H9 (cell line): ENCODE measurements at places on chromosomes 2 and 18. TPM values are rescaled to one million over a fixed set of nuclear protein-coding genes. Genes with fewer than 3 reads are reported as not detected.

- DNase-seq = no peak
- no peaks in the 10 kb centered on the region for H3K27me3 ChIP-seq
- H3K27ac ChIP-seq = no peak overlapping the region
- no peak overlapping the region for H3K4me3 ChIP-seq
- H3K36me3 ChIP-seq = peaks cover 24% of the 10 kb centered on the region
Observed at GRCh38 chr2:150575861-150576260, 88.4 kb upstream of the RND3 start.

DNA sequence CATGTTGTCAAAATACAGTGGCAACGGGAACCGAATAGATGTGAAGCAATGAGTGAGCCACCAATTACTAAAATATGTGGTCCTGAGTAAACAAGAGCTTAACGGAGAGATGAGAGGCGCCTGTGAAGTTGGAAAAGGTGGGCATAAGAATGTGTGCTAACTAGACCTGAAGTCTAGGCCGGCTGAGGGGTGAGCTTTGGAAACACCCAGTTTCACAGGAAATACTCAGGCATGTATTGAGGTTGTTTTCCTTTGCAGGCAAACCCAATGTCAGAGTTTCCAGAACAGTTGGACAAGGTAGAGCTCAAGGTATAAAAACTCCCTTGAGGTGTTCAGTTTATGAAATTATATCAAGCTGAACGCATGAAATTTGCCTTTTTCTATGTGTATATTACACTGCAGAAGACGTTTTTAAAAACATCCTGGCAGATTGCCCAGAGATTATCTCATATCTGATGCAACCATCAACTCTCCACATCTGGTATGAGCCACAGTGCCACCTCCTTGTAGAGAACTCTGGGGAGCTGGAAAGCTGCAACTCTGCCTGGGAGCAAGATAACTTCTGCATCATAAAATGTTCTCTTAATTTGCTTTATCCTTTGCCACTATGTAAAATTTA lies 3.9 kb upstream of the WDSUB1 start:
- no peak for DNase-seq
- no peaks in the 10 kb centered on the region for H3K36me3 ChIP-seq
- no peak overlapping the region for H3K27ac ChIP-seq
- no peak overlapping the region for H3K4me3 ChIP-seq
- no peaks in the 10 kb centered on the region for H3K27me3 ChIP-seq

SRD5A2 gene
- not detected in 2 replicates for total RNA-seq

DNA sequence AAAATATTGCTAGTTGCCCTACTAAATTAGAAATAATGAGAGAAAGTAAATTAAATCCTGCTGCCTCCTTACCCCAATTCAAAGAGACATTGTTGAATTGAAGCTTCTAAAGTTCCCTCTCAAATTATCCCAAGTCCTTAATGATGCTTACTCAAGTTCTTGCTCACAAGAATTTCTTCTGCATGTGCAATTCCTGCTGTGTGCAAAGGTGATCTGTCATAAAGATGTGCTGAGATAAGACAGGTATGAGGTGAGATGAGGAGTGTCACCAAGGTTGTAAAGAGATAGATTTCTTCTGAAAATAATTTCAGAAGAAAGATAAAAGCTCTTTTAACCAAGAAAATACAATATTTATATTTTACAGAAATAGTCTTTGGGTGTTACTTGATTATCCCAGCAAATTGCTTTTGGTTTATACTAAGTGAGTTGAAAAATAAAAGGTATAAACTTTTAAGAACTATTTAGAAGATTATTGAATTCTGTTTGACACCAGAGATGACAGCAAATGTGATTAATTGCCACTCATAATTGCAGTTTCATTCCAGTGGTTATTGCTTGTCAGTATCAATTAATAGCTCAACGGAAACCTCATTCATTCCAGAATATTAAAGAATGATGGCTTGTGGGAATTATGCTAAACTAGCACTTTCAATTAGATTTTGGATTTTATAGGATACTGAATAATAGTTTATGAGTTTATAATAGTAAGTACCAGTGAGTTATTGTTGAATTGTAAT lies 674.3 kb downstream of the STK39 start:
- no peaks in the 10 kb centered on the region for H3K27me3 ChIP-seq
- no peaks in the 10 kb centered on the region for H3K4me1 ChIP-seq
- no peak for DNase-seq
- no peak overlapping the region for H3K27ac ChIP-seq
- H3K4me3 ChIP-seq = no peak overlapping the region

GRCh38 chr2:8132879-8133278 lies 549.0 kb upstream of the ID2 start:
- H3K27ac ChIP-seq = no peak overlapping the region
- no peak overlapping the region for H3K4me3 ChIP-seq
- peaks cover 1% of the 10 kb centered on the region; the same call in 1 of the 3 replicates for H3K36me3 ChIP-seq
- no peaks in the 10 kb centered on the region; the same call in 1 of the 2 replicates for H3K4me1 ChIP-seq
- no peaks in the 10 kb centered on the region for H3K27me3 ChIP-seq
- no peak for DNase-seq

- H3K4me3 ChIP-seq = no peak overlapping the region
- H3K36me3 ChIP-seq = no peaks in the 10 kb centered on the region
- no peak for DNase-seq
- no peaks in the 10 kb centered on the region; the same call in 1 of the 2 replicates for H3K4me1 ChIP-seq
Observed at GRCh38 chr2:95058466-95058988, 33.0 kb downstream of the MAL start.

DNA sequence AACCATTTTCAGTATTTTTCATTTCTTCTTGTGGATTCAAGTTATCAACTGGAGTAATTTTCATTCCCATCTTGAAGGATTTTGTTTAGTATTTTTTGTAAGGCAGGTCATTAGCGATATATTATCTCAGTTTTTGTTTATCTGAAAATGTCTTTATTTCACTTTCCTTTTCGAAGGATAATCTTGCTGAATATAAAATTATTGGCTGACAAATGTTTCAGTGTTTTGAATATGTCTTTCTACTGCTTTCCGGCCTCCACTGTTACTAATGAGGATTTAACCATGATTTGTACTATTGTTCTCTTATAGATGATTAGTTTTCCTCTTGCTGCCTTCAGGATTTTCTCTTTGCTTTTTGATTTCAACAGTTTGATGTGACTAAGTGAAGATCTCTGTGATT lies 58.3 kb upstream of the ZNF396 start:
- no peaks in the 10 kb centered on the region for H3K36me3 ChIP-seq
- no peak overlapping the region for H3K4me3 ChIP-seq
- DNase-seq = no peak
- H3K27ac ChIP-seq = no peak overlapping the region
- H3K4me1 ChIP-seq = no peaks in the 10 kb centered on the region; the same call in 1 of the 2 replicates

ADRA2B gene
- total RNA-seq = 2.7 TPM in 2 replicates

REG3A gene
- not detected in 2 replicates for total RNA-seq

DNA sequence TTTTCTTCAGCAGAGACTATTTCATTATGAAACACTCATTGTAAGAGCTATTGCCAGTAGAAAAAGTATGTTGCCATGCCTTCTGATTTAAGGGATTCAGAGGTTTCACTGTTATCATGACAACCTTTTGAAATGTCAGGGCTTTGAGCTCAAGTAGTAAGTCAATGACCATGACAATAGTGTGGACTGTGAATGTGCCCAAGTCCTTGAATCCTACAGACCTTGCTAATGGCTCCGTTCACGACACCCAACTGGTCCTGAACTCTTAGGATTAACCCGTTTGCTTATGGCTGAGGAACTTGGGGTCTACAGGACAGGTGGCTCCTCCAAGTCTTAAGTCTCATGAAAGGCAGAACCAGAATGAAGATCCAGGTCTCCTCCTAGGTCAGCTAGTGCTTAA lies 17.6 kb upstream of the KIDINS220 start:
- no peak overlapping the region for H3K27ac ChIP-seq
- peaks cover 3% of the 10 kb centered on the region for H3K36me3 ChIP-seq
- no peaks in the 10 kb centered on the region for H3K27me3 ChIP-seq
- no peak for DNase-seq
- H3K4me3 ChIP-seq = no peak overlapping the region

DNA sequence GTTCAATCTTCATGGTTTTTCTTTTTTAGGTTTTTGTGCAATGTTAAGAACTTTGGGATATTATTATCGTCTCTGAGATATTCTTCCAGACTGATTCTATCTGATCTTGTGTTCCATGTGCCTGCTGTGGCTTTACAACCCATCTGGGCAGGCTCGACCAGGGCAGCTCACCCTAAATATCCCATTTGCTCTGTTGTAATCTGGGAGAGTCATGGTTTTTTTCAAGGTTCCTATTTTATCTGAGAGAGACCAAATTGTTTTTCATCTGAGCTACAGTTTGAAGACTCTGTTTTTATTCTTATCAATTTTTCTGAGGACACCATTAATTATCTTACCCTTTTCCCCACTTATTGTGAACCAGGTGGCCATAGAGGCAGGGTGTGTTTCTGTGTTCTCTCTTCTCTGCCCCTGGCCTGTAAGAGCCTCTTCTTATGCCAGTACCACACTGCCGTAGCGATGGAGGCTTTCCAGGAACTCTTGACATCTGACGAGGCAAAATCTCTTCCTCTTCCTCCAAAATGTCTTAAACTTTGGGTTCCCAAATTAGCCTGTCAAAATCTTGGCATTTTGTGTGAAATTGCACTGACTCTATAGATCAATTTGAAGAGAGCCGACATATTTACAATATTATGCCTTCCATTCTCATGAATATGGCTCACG lies 3.1 kb downstream of the SP140L start:
- no peaks in the 10 kb centered on the region for H3K36me3 ChIP-seq
- no peak for DNase-seq
- H3K4me1 ChIP-seq = no peaks in the 10 kb centered on the region
- no peak overlapping the region for H3K4me3 ChIP-seq
- H3K27me3 ChIP-seq = no peaks in the 10 kb centered on the region
